Activated CD4-positive, alpha-beta T cell treated with anti-CD3 and anti-CD28 coated beads, Interleukin-2, amount 10 ng/mL, durations not matched to agents 7 days and 5 days (primary cell): ENCODE measurements at places on chromosomes 12 and 14. TPM values are rescaled to one million over a fixed set of nuclear protein-coding genes. Genes with fewer than 3 reads are reported as not detected.

DNA sequence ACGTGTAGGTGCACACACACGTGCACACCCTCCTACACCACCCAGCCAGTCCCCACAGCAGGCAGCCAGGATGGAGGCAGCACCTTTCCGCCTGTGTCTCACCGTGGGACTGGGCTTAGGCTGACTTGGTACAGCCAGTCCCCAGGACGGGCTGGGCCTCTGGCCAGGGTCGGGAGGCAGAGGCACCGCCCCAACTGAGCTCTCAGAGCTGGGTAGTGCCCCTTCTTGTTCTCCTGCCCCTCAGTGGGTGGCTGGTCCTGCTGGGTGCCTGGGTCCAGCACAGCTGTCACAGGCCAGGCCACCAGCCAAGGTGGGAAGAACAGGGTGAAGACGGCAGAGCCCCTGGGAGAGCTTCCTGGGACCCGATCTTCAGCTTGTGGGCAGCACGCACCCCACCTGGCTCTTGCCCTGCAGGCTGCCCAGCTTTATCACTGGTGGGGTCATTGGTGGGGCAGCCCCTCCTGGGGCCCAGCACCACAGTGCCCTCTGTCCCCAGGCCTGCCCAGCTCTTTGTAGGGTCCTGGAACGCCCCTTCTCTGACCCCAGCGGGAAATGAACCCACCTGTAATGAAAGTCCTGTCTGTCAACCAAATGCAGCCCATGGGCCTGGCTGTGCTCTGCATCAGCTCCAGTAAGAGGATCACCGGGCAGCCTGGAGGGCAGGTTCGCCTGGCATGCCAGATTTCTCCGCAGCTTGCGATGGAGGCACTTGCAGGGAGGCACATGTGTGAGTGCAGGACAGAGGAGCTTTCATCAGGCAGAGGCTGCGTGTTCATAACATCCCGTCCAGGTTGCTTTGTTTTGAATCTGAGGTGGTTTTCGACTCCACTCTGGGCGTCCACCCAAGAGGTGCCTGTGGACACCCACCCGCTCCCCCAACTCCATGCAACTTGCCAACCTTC is 14.7 kb downstream of the CDCA4 start:
- no peak for DNase-seq

GRCh38 chr14:99809859-99810558 is 16.8 kb downstream of the EML1 start:
- DNase-seq: no peak

The ACIN1 gene
- total RNA-seq: 221 TPM

DNA sequence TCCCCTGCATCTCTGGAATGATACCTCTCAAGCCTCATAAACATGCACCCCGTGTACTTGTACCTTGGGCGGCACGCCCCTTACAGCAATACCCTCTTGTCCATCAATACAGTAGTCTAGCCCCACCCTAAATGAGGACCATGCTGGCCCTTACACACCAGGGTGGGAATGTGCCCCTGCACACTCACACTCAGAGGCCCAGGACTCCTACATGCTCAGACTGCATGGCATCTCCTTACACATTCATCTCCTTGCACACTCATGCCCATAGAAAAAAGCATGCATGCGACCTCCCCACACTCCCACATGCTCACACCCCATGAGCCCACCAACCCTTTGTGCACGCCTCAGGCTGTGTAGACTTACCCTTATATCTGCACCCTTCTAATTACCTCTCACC is 22.0 kb downstream of the ITGA7 start:
- no peak for DNase-seq

DNA sequence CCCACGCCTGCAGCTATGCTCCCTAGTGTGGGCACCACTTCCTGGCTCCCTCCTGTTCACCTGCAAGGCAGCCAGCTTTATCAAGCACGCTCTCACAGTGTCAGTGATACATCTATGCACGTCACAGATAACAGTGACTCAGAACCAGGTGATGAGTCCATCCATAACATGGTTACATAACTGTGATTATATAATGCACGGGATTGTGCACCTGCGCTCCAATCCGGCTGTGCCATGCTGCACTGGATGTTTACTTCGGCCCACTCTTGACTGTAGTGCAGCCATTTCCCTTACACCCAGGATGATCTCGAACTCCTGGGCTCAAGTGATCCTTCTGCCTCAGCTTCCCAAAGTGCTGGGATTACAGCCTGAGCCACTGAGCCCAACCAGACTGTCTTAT is 38.4 kb upstream of the CEP83 start:
- DNase-seq: no peak

The LRRC10 gene
- not detected for total RNA-seq

The NKX2-1 gene
- total RNA-seq: not detected

DNA sequence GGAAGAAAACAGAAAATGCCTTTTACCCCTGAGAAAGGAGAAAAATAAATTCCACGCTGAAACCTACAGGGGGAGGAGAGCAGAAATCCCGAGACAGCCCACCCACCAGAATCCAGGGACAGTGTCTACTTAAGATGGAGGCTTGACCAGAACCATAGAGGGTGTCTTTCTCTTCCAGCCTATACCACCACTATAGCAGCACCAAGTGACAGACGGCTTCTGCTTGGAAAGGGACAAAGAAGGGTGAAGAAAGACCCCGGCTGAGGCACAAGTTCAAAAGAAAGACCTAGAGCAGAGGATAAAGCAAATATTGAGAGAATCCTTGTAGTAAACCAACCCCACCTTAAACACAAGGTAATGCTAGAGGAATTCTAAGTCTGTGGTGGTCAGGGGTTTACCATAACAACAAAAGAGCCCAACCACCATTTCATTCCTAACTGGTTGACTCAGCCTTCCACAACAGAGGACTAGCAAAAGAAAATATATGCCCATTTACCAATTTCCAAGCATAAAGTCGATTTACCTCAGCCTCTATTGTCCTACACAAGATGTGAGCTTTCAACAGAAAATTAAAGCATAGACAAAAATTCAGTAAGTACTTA is 105.3 kb upstream of the FOXG1 start:
- DNase-seq: no peak

DNA sequence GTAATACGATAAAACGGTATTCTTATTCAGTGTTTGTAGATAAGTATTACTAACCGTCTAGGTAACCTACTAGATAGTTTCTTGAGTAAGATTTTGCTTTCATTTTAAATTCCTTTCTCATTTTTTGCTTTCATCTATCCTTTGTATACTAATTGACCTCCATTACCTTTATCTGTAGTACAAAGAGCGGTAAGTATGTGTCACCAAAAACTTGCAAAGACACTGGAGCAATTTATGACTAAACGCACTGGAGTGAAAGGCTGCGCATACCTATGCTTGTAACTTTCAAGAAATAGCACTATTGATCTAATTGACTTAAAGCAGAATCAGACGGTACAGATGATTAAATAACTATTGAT is 1.7 kb downstream of the ARHGAP5 start:
- no peak for DNase-seq

GRCh38 chr12:30974746-30975500 is 48.4 kb downstream of the TSPAN11 start:
- DNase-seq: no peak

GRCh38 chr12:80937391-80938238 is at the start of gene LIN7A:
TSS of gene LIN7A (minus strand) at chr12:80937934. CDS start at chr12:80937722, 212 bp downstream.
- DNase-seq: no peak

GRCh38 chr14:47674148-47674542 is 1.3 kb downstream of the MDGA2 start:
- DNase-seq: no peak

GRCh38 chr14:35362450-35362849 is 42.1 kb downstream of the NFKBIA start:
- DNase-seq: no peak

The INHBC gene
- not detected for total RNA-seq

DNA sequence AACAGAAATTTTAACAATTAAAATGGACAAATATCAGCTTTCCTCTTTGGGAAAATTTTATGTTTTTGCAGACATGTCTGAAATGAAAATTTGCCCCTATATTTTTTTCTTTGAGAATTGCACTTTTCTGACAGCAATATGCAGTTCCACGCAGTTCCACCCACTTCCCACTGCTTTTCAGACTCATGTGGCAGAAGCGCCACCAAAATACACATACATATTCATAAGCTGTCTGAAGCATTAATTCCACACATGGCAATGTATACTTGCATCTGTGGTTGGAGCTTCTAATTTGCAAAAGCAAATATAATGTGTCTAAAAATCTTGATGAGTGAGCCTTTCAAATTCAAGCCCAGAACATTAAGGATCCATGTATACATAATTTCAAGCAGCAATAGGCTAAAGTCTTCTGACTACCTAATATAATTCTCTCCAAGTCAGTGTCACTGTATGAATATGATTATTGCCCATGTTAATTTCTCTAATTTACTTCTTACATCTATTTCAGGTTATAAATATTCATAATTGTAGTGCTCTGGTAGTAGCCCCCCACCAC is 129.5 kb downstream of the PRKD1 start:
- no peak for DNase-seq

The USP15 gene
- total RNA-seq: 167 TPM

GRCh38 chr12:97943359-97943758 is 480.8 kb downstream of the RMST start:
- no peak for DNase-seq

DNA sequence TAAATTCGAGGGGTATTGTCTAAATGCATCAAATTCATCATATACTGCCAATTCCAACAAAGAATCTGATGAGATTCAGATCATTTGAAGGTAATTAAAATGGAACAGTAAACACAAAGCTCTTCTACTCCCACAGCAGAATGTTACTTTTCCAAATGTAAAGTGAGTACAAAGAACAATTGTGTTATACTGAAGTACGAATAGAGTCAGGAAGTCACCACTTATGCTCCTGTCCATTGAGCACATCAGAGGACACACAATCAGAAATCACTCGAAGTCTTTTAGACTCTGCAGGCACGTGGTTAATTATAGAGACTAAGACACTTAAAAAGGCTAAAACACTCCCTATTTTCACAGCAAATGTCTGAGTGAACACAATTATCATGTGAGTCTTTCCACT is 388.5 kb upstream of the MIS18BP1 start:
- no peak for DNase-seq

DNA sequence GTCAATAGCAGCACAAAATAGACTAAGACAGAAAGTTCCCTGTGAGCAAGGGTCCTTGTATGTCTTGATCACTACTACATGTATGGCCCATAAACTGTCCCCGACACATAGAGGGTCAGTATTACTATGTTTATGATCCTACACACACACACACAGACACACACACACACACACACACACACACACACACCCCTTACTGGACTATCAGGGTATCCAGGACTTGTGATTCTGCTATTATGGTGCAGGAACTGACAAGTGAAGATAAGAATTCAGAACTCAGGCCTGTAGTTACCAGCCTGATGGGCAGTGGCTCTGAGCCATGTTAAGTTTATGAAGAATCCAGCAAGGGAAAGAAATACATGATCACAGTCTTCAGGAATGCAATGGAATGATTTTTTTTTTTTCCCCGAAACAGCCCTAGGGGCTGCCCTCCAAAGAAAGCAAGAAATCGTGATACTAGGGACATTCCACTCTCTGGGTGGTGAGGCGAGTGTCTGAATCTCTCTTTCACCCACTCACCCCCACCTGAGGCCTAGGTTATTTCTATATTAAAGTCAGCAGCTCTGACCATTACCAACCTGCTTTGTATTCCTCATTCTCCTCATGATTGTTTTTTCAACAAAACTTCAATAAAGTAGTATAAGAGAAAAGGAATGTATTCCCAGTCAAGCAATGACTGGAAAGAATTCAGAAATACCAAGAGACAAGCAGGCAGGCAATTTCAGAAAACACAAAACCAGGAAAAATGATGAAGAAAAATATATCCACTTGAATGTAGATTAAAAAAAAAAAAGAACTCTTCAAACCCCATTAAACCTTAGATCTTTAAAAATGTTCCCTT is 105.8 kb downstream of the AVPR1A start:
- no peak for DNase-seq

GRCh38 chr14:68783408-68784225 is 9.2 kb downstream of the ZFP36L1 start:
- DNase-seq: no peak

The HCFC2 gene
- 13.1 TPM for total RNA-seq

- no peak for DNase-seq
Measured at GRCh38 chr14:42011221-42011620, 404.5 kb downstream of the LRFN5 start.

DNA sequence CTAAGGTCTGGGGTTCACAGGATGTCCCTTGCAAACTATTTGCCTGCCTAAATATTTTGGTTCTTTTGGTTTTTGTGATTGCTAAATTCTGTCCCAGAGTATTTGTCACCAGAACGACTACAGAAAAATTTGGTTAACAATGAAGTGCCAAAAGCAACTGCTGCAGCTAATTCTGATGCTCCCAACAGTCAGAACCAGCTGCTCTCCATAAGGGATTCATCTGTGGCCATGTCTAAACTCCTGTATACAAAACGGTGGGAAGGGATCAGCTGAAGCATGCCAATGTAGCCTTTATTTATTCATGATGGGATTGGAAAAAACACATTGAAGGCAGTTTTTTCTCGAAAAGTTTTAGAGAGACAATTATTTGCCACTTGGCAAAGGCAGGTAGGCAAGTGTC is 29.3 kb upstream of the PELI2 start:
- DNase-seq: no peak

DNA sequence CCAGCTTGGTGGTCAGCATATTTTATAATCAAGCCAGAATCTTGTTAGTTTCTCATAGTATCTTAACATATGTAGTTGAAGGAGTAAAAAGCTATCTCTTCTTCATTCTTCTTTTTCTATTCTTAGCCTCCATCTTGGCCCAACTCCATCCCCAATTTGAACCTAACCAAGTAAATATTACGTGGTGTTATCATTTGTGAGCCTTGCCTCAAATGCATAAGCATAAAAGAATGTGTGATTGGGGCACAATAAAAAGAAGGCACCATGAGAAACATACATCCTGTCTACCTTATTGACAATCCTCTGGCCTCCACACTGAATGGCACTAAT is 181.4 kb upstream of the BMP4 start:
- DNase-seq: no peak

GRCh38 chr12:119206348-119207062 is 27.8 kb downstream of the HSPB8 start:
- DNase-seq: no peak

The SYNDIG1L gene
- total RNA-seq: not detected

The PTPRO gene
- 10.2 TPM for total RNA-seq

The TAMALIN gene
- 6.9 TPM for total RNA-seq

DNA sequence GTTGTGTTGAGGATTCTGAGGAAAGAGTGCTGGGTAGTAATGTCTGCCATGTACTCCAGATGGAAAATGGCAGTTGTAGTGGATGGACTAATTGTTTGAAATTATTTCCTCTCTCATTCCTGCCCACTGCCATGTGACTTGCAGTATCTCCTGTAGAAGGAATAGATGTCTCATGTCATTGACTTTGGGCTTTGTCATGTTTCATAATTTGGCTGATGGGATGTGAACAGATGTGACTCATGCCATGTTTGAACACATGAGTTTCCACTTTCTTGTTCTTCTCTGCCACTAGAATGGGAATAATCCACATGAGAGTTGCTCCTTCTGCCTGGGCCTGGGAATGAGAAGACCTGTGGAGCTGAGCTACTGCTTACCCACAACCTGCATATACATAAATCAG is 2.4 kb upstream of the CALCOCO1 start:
- no peak for DNase-seq

The RPL41 gene
- 4,815 TPM for total RNA-seq
